ENCODE measurements at places on chromosomes 5 and 9.

- no peak for DNase-seq
Measured at GRCh38 chr9:137772281-137772873, 105.2 kb upstream of the CACNA1B start.

- DNase-seq, result no peak
Measured at GRCh38 chr5:107672211-107673038, 1.7 kb upstream of the EFNA5 start.

DNA sequence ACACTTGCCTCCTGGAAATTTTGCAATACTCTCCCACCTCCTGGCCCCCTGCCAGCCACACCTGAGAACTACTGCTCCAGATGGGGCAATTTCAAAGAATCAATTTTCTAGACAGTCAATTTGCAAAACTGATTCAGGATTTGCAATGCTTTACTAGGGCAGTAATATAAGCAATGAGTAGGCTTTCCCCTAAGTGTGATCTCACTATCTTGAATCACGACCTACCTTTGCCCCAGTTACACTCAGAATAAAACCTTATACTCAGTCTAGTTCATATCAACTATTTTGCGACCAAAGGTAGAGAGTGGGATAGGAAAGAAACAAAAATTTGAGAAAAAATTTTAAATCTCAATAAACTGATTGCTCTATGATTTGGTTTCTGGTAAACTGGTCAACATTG lies 54.4 kb downstream of the DROSHA start:
- no peak for DNase-seq

DNA sequence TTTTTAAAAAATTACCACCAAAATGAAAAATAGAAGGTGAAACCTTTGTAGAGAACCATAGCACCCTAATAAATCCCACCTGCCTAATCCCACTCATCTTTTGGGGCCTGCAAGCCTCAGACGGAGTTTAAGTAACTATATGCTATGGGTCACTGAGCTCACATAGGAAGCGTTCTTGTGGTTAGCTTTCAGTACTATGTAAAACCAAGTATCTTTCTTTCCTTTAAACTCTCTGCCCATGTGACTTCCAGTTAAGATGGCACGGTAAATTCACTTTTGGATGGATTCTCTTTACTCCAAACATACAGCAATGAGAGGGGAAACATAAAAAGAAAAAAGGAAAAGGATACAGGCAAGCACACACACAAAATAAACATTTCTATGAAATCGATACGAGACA lies 50.9 kb downstream of the FANCC start:
- no peak for DNase-seq

DNA sequence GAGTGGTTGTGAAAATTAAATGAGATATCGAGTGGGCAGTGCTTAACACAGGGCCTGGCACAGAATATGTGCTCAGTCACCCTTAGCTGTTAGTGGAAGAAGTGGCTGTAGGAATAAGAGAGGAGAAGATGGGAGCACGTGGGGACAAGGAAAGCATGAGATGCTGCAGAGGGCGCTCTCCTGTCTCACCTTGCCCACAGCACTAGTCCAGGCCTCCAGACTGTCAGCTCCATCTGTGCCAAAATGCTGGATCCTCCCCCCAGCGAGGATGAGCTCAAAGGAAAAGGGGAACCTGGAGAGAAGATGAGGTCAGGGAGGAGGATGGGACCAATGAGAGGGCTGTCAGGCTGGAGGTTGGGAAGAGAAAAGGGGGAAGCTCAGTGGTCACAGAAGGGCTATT lies 12.5 kb downstream of the ARAP3 start:
- no peak for DNase-seq

DNA sequence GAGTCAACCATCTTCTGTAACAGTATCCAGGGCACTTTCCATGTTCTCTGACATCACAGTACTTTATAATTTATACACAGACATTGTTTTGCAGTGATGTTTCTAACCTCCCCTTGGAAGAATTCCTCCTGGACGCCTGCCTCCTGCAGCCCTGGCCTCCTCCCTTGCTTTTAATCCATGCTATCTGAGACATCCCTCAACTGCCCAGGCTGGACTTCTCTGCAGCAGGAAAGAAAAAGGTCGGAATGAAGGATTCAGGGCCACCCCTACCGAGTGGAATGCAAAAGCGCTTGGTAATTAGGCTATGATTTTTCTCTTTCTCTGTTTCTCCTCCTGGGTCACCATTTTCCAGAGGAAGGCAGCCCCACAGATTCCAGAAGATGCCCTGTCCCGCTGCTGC lies 47.0 kb upstream of the SHC3 start:
- no peak for DNase-seq

DNA sequence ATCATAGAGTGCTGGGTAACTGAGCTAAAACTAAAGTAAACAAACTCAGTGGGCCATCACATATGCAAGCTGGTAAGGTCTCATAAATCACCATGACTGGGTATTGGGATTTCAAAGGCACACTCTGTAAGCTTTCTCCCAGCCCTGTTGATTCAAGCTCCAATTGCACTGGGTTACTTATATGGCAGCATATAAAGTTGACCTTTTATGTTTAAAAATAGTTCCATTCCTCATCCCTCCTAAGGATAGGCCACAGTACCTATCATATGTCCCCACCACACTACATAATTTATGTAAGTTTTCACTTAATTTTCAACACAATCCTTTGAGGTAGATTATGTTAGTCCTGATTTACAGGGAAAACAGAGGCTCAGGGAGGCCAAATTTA lies 438.4 kb downstream of the RAB3C start:
- DNase-seq, result no peak
